Transverse colon (tissue), 4 donors: ENCODE measurements at places on chromosomes 11 and 22. TPM values are rescaled to one million over a fixed set of nuclear protein-coding genes. Genes with fewer than 3 reads are reported as not detected.

OR52I2 gene
- total RNA-seq: not detected

BCR gene
- total RNA-seq: 41.0 TPM

PANX3 gene
- not detected for total RNA-seq

DNA sequence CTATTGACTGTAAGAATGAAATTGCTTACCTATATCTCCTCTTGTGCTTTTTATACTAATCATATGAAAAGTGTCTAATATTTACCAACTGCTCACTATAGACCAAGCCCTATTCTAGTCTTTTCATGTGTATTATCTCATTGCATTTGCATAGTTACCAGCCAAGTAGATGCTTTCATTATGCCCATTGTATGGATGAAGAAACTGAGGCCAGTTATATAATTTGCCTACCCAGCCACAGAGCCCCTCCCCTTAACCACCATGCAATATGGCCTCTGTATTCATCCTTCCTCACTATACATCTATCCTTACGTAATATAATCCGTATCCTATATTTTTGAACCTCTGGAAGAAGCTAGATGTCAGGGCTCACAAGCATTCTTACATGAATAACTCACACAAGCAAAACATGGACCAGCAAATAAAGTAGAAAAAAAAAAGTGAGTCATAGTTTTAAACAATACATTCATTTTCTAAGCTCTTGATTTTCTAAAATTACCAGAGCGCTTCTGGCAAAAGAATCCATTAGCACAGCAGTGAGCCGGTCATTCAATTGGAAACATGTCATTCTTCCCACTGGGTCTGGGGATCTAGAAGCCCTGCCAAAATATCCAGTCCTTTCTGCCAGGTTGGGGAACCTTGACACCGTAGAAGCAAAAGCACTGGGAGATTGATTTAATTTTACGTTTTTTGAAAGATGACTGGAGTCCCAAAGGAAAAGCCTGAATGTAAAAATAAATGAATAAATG lies 80.0 kb downstream of the C11orf91 start:
- no peak for DNase-seq

DNA sequence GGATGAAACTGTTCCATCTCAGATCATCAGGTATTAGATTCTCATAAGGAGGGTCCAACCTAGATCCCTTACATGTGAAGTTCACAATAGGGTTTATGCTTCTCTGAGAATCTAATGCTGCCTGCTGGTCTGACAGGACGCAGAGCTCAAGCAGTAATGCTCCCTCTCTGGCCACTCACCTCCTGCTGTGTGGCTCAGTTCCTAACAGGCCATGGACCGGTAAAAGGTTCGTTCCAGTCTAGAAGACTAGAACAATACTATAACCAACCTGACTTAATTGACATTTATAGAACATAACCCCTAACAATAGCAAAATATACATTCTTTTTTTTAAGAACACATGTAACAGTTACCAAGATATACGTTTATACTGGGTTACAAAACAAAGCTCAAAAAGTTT lies 45.8 kb downstream of the ATG16L2 start:
- no peak for DNase-seq

DNA sequence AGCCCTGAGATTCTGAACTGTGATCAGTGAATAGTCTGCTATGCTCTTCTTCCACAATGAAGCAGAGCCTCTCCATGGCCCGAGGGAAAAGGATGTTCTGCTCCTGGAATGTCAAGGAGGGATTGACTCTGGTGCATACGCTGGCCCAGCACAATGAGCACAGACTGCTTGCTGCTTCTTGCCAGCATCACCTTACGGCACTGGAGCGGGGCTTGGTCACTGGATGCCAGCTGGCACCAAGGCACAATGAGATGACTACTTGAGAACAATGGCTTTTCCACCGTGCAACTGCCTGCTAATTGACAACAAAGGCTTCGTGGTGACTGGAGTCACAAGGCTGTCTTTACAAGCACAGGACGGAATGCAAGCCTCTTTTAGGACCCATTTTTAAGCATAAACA lies 139.2 kb downstream of the DSCAML1 start:
- no peak for DNase-seq

GRCh38 chr22:21726650-21727049 lies 8.9 kb downstream of the YPEL1 start:
- peak; percentile 17 for DNase-seq

DNA sequence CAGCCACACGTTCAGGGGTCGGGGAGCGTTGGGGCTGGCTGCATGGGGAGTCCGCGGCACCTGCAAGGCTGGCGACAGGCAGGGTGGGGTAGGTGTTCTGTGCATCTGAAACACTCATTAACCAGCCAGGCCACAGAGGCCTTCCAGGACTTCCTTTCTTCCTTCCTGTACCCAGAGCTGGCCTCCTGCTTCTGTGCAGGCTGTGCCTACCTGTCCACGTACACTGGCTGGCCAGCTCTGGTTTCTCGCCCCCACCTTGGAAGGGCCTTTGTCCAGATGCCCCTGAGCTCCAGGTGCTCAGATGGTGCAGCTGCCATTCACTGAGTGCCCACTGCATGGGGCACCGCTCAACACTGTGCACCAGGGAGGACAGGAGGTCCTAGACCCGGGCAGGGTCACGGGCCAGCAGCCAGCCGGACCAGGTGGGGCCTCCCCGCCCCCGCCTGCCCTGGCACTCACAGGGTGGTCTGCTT lies 15.9 kb downstream of the TTLL12 start:
- peak; percentile 67 for DNase-seq
